ENCODE measurements at places on chromosomes 12 and 14.

DNA sequence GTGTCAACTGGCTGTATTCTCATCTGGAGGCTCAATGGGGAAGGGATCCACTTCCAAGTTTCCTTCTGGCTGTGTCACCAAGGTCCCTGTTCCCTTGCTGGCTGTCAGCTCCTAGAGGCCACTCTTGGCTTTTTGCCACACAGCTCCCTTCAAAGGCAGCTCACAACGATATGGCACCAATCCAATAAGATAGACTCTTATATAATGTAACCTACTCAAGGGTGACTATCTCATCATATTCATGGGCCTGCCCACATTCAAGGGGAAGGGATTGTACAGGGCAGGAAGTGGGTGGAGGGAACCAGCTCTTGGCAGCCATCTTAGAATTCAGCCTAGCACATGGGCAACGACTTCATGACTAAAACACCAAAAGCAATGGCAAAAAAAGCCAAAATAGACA lies 98.7 kb upstream of the PLXNC1 start:
- DNase-seq, result no peak

GRCh38 chr12:80200414-80200813 lies 101.1 kb downstream of the OTOGL start:
- DNase-seq, result no peak

DNA sequence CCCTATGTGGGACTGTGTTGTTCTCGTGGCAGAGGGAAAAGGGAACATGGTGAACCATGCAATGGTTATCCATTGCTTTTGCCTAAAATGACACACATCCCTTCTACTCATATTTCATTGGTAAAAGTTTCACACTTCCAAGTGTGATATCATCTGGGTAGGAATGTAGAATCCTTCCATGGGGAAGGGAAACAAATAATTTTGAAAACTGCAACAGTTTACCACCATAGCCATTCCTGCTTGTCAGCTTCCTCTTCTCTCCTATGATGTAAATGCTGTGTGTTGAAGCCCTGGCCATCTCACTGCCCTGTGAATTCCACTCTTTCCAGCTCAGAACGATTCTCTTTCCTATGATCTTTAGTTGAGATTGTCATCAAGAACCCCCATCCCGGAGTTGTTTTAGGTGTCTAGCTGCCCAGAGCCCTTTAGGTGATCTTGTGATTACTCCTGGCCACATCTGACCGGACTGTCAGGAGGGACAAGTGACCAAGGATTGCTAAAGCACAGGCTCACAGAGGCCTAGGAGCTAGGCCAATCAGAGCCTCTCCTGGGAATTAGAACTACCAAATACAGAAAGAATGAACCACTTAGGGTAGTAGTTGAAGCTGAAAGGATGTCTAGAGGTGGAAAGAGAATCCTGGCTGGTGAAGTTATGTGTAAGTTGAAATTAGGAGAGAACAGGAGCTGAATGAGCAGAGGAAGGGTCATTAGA lies 84.6 kb downstream of the VCPKMT start:
- DNase-seq, result no peak

DNA sequence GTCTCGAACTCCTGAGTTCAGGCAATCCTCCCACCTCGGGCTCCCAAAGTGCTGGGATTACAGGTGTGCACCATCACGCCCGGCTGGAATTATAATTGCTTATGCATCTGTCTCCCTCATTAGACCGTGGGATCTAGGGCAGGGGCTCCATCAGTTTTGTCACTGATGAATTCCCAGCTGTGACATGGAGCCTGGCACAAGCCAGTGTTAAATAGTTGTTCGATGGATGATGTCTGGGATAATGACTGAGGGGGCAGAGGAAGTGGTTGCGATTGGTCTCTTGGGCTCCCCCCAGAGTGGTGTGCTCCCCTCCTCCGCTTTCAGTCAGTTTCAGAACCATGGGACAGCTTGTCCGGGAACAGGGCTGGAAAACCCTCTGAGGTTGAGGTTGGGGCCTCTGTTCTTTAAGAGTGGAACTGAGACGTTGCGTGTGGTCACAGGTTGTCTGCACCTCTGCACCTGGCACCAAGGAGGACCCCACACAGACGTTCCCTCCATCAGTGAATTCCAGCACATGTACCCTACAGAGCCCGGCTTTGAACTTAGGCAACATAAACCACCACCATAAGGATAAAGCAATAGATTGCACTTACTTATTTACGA lies 30.8 kb upstream of the BATF start:
- no peak for DNase-seq

DNA sequence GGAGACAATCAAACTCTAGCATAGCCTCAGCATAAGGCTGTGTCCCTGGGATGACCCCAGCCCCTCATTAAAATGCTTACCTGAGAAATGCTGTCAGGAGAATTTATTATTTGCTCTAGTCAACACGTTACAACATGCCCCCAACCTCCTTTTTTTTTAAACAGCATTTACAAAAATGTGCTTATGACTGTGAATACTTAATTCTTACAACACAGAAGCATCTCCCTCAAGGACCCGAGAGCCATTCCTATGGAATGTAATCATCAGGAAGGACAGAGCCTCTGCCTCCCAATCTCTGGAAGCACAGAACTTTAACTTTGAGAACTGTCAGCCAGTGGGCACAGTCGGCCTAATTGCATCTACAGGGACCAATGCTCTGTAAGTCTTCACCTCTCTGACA lies 136.6 kb upstream of the OVCH1 start:
- no peak for DNase-seq

DNA sequence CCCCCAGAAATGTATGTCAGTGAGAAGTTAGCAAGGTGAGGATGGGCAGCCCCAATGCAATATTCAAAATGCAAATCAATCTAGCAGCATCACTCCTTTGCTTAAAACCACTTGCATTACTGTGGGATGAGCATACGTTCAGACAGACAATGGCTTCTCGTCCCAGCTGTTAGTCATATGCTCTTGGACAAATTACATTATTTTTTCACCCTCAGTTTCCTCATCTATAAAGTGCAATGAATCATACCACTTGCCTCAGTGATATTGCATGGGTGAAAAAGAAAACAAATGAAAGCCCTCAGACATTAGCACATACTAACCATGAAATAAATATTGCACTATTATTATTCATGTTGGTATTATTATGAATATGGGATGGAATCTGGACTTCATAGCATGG lies 132.3 kb downstream of the C12orf75 start:
- DNase-seq, result no peak

DNA sequence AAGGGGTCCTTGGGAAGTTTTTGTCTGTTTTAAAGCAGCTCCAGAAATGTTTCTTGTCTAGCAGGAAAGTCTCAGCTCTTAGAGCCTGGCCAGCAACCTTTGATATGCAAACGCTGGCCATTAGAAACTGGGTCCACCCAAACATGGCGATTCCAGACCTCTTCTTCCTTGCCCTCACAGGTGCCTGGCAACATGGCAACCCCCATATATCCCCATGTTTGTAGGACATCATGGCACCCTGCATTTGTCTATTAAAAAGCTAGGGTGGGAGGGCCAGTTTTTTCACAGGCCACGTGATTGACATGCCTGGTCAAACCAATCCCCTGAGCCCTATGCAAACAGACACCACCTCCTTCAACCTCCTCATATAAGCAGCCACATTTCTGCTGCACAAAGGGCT lies 848.7 kb upstream of the FOXG1 start:
- DNase-seq, result no peak

- DNase-seq, result no peak
Measured at GRCh38 chr12:124696693-124697476, 129.5 kb upstream of the NCOR2 start.

DNA sequence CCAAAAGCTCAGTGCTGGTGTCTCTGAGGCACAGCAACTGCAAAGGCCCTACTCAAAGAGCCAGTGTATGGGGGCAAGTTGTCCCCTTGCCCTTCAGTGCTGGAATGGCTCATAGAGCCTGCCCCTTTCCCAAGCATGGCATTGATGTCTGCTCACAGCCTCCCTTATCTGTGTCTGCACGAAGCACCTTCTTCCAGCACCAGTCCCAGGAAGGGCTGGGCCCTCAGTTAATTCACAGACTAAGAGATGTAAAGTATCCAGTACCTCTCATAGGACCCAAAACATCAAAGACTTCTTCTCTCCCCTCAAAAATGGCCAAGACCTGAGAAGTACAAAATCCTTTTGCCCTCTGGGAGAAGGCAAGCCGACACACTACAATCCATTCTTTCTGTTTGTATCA lies 1.6 kb upstream of the CMAS start:
- DNase-seq, result no peak

DNA sequence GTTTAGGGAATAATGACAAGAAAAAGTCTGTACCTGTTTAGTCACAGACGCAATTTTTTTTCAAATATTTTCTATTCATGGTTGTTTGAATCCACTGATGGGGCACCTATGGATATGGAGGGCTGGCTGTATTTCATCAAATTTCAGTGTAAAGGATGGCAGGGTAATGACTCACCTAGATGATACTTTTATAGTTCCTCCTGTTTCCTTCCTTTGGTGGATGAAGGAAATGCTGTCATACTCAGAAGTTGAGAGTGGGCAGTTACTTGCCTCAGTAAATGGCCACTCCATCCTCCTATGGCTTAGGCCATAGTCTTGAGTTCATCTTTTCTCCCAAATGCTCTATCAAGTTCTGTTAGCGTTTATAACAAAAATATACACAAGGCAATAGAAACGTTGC lies 18.9 kb upstream of the C12orf71 start:
- no peak for DNase-seq

- no peak for DNase-seq
Measured at GRCh38 chr12:65741656-65742017, 82.6 kb upstream of the HMGA2 start.

- DNase-seq, result no peak
Measured at GRCh38 chr12:121009741-121010140, 6.5 kb downstream of the C12orf43 start.

GRCh38 chr14:94394581-94395207 lies 6.3 kb upstream of the SERPINA1 start:
- peak; percentile 5 for DNase-seq

GRCh38 chr14:105908481-105908911 lies 382.1 kb downstream of the TMEM121 start:
- no peak for DNase-seq

DNA sequence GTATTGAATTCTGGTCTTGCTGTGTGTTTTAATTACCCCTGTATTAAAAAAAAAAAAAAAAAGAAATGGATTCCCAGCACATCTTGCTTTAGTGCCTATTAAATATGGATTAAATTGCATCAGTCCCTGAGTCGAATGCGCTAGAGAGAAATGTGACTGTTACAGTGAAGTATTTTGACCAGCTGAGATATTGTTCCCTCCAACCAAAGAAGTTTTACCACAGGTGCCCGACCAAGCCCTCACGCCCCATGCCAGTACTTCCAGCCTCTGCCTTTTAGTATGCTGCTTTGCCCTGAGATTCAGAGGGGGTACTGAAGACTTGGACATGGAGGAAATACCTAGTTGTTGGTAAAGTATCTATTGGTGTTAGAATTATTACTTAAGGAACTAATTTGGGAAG lies 159.7 kb downstream of the TTLL5 start:
- no peak for DNase-seq

- no peak for DNase-seq
Measured at GRCh38 chr14:95274279-95274678, 45.4 kb downstream of the CLMN start.

DNA sequence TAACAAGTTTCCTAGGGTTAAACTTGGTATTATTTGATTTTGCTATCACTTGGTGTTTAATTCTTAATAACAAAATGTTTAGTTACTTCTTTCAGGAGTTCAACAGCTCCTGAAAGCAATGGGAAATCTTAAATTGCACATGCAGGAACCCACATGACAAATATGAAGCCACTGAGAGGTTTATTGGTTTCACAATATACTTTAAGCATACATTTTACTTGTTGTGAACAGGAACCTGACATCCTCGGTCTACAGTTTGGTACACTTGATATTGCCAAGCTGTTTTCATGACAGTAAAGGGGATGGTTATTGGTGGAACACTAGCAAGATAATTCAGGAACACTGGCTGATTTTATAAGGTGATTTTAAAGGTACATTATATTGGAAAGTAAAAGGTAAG lies 46.2 kb downstream of the SLC38A1 start:
- DNase-seq, result no peak

DNA sequence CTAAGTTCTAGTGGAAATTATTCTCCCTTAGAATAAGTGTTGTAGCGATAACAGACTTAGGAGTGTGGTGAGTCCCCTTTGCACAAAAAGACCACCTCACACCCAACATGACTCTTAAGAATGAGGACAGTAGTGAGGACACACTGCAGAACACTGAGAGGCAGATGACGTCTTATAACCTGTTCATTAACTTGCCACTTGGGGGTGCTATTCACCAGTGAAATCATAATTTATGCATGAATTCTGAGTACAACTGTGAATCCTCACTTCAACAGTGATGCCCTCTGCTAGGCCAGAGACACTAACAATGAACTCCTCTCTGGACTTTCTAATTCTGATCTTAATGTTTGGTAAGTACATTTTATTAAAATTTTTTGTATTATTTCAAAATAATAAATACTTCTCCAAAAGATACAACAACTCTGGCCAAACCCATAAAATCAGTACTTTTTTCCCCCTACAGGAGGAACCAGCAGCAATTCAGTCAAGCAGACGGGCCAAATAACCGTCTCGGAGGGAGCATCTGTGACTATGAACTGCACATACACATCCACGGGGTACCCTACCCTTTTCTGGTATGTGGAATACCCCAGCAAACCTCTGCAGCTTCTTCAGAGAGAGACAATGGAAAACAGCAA lies 274.7 kb downstream of the DAD1 start:
- DNase-seq, result no peak
